ENCODE measurements at places on chromosomes 12 and 14. TPM values are rescaled to one million over a fixed set of nuclear protein-coding genes. Genes with fewer than 3 reads are reported as not detected.
A peak's percentile ranks its signal among the peaks of the same experiment; 100 is the strongest.

DNA sequence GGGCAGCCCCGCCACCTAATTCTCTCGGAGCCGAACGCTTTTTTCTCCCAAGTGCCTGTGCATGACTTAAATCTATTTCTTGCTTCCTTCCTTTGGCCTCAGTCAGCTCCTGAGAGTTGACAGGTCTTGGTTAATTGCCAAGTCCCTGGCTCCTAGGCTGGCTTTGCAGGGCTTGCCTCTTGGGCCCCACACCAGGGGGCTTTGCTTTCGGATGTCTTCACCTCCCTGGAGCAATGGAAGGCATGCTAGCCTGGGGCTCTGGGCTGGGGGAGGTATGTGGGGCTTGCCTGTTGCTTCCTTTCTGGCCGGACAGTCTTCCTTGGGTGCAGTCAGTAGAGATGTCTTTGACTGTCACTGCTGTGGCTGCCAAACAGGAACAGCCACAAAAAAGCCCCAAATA is 2.2 kb upstream of the KRT80 start:
- no peak for DNase-seq

- no peak for DNase-seq
These were observed 158.6 kb downstream of the MON2 start for GRCh38 chr12:62625228-62625627.

DNA sequence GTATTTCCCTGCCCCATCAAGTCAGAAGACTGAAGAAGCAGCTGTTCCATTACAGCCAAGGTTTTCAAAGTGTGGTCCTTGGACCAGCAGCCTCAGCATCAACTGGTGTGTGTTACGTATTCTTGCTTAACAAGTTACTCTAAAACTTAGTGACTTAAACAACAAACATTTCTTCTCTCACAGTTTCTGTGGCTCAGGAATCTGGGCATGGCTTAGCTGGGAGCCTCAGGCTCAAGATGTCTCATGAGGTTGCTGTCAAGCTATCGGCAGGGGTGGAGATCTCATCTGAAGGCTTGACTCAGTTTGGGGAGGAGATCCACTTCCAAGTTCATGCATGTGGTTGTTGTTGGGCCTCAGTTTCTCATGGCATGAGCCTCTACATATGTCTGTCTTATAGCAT is 174.5 kb downstream of the KTN1 start:
- no peak for DNase-seq

DNA sequence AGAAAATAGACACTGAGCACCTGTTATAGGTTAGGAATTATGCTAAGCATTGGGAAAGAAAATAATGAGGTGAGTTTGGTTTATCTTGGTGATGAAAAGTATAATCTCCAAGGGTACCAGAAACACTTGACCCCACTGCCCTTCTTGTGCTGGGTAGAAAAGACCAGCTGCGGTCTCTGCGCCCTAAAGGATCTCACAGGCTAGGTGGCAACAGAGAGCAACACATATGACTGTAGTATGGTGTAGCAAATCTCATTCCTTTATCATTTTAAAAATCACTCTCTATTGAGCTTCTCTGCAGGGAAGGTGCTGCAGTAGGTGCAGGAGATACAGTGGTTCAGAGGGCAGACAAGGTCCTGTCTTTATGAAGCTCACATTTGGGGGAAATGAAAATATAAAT is 26.1 kb downstream of the NRXN3 start:
- DNase-seq: no peak

DNA sequence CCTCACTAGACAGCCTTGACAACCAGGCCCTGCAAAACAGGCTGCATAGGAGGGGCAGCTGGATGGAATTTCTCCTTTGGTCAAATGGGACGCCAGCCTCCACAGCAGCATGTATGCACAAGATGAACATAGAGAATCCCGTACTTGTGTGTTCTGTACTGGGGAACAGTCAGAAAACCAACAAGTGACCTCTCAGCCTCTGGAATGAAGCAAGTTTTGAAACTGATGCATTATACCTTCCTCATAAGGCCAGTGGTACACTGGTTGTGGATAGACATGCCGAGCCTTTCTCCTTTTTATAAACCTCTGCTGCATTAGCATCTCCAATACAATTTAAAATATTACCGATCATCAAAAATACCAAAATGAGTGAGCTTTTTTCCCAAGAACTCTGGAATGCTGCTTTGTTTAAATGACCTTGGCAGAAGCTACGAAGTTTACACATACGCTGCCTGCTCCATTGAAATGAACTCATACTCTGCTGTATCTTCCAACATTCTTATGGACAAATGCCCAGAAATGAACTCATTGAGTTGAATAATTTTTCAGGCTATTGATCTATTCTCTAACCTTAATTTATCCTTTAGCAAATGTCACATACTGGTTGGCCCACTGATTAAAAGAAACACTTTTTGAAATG is 47.6 kb upstream of the FERMT2 start:
- no peak for DNase-seq

DNA sequence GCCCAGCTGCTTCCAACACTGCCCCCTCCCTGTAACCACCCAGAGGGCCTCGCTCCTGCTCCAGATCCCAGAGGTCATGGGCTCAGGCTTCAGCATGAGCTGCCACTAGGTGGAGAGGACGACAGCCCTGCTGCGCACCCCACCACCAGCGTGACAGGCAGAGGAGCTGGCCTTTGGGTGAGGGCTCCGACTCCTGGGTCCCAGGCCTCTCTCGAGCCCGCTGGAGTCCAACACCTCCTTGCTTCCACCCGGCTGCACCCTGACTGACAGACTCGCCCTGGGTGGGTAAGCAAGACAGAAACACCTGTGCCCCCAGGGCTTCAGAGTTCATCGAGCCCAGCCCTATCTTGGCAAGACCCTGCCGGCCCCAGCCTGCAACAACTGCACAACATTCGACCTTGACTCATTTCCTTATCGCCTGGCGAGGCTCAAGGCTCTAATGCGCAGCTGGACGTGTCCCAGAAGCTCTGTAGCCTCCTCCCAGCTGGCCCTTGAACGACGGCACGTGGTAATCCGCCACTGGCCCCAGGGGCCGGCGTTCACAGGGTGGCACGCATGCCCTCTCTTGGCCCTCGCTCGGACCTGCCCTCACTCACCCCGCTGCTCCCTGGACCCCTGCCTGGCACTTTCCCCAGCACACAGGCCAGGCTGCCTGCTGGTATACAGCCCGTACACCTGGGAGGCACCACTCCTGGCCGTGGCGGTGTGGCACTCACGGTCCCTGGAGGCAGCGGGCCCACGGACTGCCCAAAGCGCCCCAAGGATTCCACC is 28.0 kb downstream of the VPS37B start:
- DNase-seq: peak; percentile 88

DNA sequence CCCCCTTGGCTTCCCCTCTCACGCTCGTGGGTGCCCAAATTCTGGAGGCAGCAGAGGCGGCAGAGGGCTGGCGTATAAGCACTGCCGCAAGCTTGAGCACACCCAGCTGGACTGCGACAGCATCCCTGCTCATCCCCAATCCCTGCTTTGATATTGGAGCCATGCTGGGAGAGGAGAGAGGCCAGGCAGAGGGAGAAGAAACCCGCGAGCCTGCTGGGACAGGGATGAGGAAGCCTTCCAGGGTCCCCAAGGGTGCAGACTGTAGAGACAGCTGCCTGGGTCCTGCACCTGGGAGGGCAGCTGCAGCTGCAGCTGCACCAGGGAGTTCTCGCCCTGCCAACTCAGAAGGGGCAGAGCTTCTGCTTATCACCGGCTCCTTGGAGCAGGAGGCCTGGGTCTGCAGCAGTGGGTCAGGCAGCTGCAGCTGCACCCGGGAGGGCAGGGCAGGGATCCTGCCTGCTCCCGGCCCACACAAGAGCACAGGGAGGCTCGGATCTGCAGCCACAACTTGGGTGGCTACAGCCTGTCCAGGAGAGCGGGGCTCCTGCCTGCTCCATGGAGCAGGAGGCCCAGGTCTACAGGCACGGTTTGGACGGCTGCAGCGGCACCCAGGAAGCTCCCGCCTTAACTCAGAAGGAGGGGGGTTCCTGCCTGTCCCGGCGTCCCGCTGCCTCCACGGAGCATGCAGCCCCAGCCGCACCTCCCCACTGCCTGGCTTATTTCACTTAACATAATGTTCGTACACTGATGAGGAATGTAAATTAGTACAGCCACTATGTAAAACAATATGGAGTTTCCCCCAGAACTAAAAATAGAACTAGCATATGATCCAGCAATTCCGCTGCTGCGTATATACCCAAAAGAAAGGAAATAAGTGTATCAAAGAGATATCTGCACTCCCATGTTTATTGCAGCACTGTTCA is 60.4 kb upstream of the SGPP1 start:
- DNase-seq: no peak

DNA sequence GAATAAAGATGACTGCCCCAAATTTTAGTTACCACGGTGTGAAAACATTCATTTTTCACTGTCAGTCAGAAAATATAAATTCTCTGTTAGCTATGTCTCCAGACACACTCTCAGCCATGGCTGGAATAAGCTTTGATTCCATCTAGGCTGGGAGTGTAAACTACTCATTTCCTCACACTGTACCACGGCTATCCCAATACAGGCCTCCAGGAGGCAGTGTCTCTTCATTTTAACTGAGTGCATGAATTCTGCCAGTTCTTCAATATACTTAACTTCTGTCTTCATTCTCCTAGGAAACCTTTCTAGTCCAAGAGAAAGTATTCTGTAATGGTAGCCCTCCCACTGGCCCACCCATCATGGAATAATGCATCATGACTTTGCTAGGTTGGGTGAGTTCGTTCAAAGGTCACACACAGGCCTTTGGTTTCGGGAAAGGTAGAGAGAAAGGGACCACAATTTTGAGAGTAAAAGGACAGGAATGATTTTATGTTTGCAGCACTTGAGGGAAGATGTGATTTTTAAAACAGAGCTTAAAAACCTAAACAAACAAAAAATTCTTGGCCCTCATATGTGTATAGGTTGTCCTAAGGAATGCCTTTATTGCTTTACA is 381.1 kb downstream of the SEC23A start:
- peak; percentile 64 for DNase-seq

DNA sequence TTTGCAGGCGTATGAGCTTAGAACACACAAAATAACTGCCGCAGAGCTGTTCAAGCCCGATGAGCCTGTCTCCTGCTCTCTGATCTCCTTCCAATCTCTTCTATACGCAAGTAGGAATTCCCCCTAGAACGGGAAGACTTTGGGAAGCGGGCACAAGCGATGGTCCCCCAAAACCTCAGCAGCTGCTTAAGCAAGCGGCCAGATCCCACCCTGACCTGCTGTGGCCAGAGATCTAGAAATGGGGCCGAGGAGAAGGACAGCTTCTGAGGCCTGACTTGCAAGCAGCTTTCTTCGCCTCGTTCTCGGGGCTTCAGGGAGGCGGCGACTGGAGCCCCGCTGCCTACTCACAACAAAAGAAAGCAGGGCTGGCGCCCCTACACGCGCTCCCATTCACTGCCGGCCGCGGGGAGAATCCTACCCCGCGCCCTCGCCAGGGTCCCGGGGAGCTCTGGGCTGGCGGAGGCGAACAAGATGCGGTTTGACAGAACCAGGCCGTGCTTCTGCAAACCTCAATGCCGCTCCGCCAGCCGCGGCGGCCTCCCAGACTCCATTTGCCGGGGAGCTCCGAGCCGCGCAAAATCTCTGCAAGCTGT is 922 bp downstream of the TBX5 start:
- no peak for DNase-seq

GRCh38 chr14:89844508-89844907 is 110.0 kb downstream of the EFCAB11 start:
- no peak for DNase-seq

- DNase-seq: no peak
These were observed 19.6 kb downstream of the FNTB start for GRCh38 chr14:65006261-65006721.

KRT71 gene
- total RNA-seq: not detected

DNA sequence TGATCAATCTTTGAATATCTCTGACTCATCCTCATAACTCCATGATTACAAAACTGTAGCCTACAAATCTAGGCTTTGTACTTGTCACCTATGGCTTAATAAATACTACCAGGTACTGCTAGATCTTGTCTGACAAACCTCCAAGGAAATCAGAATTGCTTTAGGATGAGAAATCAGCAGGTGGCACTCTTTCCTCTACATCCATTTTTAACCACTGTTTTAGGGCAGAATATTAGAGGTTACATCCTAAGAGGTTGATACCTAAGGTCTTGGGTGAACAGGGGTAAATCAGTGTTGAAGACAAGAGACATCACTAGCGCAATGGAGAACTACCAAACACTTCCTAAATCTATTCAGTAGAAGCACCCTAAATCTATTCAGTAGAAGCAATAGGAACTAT is 63.1 kb upstream of the SOX5 start:
- DNase-seq: no peak

All from Peyer's patch (tissue), 4 donors.